ENCODE measurements at places on chromosomes 3 and 15. TPM values are rescaled to one million over a fixed set of nuclear protein-coding genes. Genes with fewer than 3 reads are reported as not detected.

RTP1 gene
- total RNA-seq = under 0.01 TPM

GNB4 gene
- total RNA-seq = 104 TPM

FMN1 gene
- 0.85 TPM for total RNA-seq

COL6A5 gene
- total RNA-seq = not detected

PP2D1 gene
- total RNA-seq = not detected

ALCAM gene
- 194 TPM for total RNA-seq

ZNF80 gene
- not detected for total RNA-seq

LRRC49 gene
- 12.4 TPM for total RNA-seq

MUSTN1 gene
- total RNA-seq = 0.56 TPM

SLC51B gene
- total RNA-seq = not detected

BCL2A1 gene
- total RNA-seq = under 0.01 TPM

C3orf85 gene
- not detected for total RNA-seq

TRIM42 gene
- total RNA-seq = not detected

NRROS gene
- total RNA-seq = 0.58 TPM

CISH gene
- total RNA-seq = 0.28 TPM

GOLGA8K gene
- total RNA-seq = not detected

DUT gene
- 66.7 TPM for total RNA-seq

SOX2 gene
- total RNA-seq = not detected

LRRIQ4 gene
- 0.19 TPM for total RNA-seq

CTDSPL gene
- total RNA-seq = 24.5 TPM

SUSD5 gene
- total RNA-seq = 11.3 TPM

EPHB3 gene
- 3.1 TPM for total RNA-seq
